ENCODE measurements at places on chromosomes 16 and 17.

GRCh38 chr16:55657616-55658015 is 1.8 kb downstream of the SLC6A2 start:
- H3K27me3 ChIP-seq: peaks cover 54% of the 10 kb centered on the region
- DNase-seq: no peak
- peaks cover 8% of the 10 kb centered on the region for H3K4me1 ChIP-seq
- H3K4me3 ChIP-seq: no peak overlapping the region
- H3K36me3 ChIP-seq: no peaks in the 10 kb centered on the region

GRCh38 chr16:21166561-21166961 is 8.1 kb downstream of the LDAF1 start:
- no peak overlapping the region for H3K4me3 ChIP-seq
- H3K27me3 ChIP-seq: no peaks in the 10 kb centered on the region
- H3K27ac ChIP-seq: no peak overlapping the region
- H3K4me1 ChIP-seq: peaks cover 19% of the 10 kb centered on the region
- no peak for DNase-seq
- H3K36me3 ChIP-seq: no peaks in the 10 kb centered on the region

GRCh38 chr17:67365738-67366192 is 612 bp downstream of the PSMD12 start:
- no peaks in the 10 kb centered on the region for H3K36me3 ChIP-seq
- no peak for DNase-seq
- H3K27ac ChIP-seq: peak overlapping the region; percentile 90
- peak overlapping the region; percentile 59 for H3K4me3 ChIP-seq
- peaks cover 31% of the 10 kb centered on the region for H3K4me1 ChIP-seq

DNA sequence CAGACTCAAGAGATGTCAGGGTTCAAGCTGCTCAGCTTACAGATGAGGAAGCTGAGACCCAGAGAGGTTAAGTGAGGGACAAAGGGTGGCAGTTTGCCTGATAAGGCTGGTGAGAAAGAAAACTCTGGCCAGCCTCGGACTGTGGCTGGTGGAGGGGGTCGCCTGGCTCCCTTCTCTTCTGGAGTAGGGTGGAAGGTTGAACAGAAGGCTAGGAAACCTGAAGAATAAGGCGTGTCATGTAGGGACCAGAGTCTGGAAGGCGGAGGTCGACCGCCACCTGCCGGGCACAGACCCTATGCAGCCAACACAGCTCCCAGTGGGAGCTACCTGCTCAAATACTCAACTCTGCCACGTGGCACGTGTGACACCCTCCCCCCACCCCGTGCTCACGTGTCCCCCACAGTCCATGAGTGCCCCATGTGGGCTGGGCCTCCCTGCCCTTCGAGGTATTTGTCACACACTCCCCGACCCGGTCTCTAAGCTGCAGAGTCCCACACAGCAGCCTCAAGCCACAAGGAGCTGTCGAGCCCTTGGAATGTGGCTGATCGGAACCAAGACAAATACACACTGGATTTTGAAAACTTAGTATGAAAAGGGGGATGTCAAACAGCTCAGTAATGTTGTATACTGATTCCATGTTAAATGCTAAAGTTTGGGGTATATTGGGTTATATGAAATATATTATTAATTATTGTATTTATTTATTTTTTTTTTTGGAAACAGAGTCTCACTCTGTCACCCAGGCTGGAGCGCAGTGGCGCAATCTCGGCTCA is 11.8 kb downstream of the HID1 start:
- H3K4me1 ChIP-seq: peaks cover 5% of the 10 kb centered on the region
- H3K27ac ChIP-seq: no peak overlapping the region
- no peaks in the 10 kb centered on the region for H3K36me3 ChIP-seq
- peak; percentile 57 for DNase-seq
- H3K27me3 ChIP-seq: no peaks in the 10 kb centered on the region

DNA sequence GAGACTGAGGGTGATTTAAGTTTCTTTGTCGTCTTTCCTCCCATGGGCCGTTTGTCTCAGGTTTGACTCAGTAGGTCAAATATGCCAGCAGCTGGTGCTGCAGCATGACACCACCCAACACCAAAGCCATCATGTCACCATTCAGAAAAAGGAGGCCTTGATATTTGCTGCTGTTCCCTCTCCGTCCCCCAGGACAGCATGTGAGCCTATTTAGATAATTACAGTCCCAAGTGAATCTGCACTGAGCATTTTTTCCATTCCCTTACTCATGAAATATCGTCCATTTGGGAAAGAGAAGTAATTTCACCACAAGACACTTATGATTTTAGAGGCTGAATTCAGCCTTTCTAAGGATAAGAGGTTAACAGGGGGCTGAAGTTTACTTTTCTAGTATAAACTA is 62.2 kb upstream of the ADORA2B start:
- no peak overlapping the region for H3K4me3 ChIP-seq
- H3K36me3 ChIP-seq: no peaks in the 10 kb centered on the region

All from transverse colon (tissue), 4 donors.